CD4-positive, CD25-positive, alpha-beta regulatory T cell (primary cell): ENCODE measurements at places on chromosomes 4 and X. TPM values are rescaled to one million over a fixed set of nuclear protein-coding genes. Genes with fewer than 3 reads are reported as not detected.

MUC7 gene
- not detected for total RNA-seq

LRCH2 gene
- not detected for total RNA-seq

GRIA2 gene
- not detected for total RNA-seq

DNA sequence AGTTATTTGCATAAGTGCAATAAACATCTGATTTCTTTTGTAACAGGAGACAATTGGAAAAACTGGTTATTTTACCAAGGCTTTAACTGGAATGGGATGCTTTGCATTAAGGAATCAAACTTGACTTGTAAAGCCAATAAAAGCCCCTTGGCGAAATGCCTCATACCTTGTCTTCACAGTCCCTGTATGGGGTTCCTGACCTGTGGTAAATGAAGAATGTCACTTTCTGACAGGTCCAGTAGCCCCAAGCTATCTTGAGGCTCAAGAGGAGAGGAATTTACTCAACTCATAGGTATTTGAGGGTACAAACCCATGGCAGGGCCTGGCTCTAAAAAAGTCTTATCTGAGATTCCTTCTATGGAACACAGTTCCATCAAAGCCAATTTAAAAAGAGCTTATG lies 78.0 kb downstream of the ACOX3 start:
- no peak for DNase-seq
- no peaks in the 10 kb centered on the region for H3K27me3 ChIP-seq
- H3K4me1 ChIP-seq = no peaks in the 10 kb centered on the region
- H3K4me3 ChIP-seq = no peak overlapping the region
- H3K27ac ChIP-seq = no peak overlapping the region
- no peaks in the 10 kb centered on the region for H3K36me3 ChIP-seq

DNA sequence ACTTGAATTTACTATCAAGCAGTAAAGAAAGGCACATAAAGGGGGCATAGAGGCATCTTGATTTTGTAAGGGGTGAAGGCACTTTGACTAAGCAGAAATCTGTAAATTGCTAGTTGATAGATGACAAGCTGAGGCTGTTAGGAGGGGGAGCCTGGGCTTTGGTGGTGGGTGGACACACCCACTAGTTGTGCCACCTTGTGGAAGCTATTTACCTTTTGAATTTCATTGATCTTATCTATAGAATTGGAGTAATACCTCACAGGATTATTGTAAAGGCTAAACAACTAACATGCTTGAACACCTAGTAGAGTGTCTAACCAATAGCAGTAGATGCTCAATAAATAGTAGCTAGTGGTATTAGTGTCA lies 142.8 kb upstream of the KCNIP4 start:
- H3K4me1 ChIP-seq = no peaks in the 10 kb centered on the region
- no peaks in the 10 kb centered on the region for H3K36me3 ChIP-seq
- no peak overlapping the region for H3K4me3 ChIP-seq
- H3K27ac ChIP-seq = no peak overlapping the region
- no peak for DNase-seq

- no peak overlapping the region for H3K4me3 ChIP-seq
- H3K27ac ChIP-seq = peak overlapping the region; percentile 64
- no peak for DNase-seq
These were observed 534.4 kb downstream of the MID1IP1 start for GRCh38 chrX:39335513-39336235.

HERC5 gene
- 29.4 TPM for total RNA-seq

CXCR3 gene
- 31.9 TPM for total RNA-seq
